AML-193 (cell line): ENCODE measurements at places on chromosomes 7 and 10.
A peak's percentile ranks its signal among the peaks of the same experiment; 100 is the strongest.

DNA sequence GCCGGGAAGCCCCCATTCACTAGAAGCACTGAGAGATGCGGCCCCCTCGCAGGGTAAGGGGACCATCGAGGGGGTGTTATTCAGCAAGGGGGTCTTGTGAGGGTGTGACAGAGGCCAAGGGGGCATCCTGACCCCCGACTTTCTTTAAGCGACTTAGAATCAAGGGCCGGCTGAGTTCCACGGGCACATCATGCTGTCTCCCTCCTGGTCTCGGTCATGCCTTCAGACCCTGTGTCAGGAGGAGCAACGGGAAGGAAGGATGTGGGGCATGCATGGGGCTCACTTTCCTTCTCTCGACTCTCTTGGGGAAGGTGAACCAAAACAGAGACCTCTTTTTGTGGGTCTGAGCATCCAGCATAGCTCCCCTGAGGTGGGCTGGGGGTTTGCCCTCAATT is 2.5 kb downstream of the ACSL5 start:
- no peak for DNase-seq

GRCh38 chr10:126459878-126460481 is 71.7 kb upstream of the ADAM12 start:
- DNase-seq = no peak

- no peak for DNase-seq
Measured at GRCh38 chr7:100808354-100808875, 18.9 kb downstream of the EPHB4 start.

GRCh38 chr10:116848032-116848943 is 1.0 kb upstream of the ENO4 start:
- DNase-seq = no peak

DNA sequence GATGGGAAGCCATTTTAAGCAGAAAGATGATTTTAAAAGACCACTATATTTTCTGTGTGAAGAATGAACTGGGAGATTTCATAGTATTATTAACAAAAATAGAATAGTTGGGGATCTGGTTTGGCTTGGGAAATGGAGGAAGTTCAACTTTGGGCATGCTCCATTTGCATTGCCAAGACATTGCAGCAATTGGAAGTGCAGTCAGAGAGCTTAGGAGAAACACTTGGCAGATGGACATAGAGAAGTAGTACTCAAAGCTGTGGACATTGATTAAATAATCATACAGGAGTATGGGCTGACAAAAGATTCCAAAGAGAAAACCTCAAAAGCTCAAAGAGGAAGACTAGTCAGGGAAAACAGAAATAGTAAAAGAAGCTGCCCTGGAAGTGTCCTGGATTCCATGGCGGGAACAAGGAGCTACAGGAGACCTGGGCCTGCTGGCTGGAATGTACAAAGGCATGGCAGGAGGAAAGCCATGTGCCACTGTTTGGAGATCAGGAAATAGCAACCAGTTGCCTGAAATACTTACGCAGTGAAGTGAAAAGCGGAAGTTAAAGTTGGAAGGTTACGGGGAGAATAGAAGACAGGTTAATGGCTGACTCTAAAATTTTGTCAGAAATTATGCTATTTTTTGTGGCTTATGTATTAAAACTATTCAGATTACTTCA is 93.6 kb upstream of the MXI1 start:
- no peak for DNase-seq

GRCh38 chr7:44978511-44979366 is at the start of gene MYO1G:
Gene MYO1G, minus strand, starts transcription at chr7:44979015. Its CDS starts 54 bp downstream, at chr7:44978961.
- peak; percentile 94 for DNase-seq
